ENCODE measurements at places on chromosomes 5 and 9.

DNA sequence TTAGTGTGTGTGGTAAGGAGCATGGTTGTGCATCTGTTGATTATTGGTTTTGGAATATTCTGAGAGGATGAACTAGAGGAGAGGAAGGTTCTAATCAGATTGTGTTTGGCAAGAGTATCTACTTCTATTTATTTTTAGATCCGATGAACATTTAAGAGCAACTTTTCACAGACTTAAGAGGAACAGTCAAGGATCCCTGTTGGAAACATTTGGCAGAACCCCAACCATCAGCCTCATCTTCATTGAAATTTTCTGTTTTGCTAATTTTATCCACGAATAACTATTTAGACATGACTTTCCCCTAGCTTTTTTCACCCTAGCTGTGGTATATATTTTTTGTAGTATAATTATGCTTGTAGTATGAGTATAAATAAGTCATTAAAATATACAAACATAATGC lies 868.5 kb downstream of the MAT2B start:
- no peak for DNase-seq

DNA sequence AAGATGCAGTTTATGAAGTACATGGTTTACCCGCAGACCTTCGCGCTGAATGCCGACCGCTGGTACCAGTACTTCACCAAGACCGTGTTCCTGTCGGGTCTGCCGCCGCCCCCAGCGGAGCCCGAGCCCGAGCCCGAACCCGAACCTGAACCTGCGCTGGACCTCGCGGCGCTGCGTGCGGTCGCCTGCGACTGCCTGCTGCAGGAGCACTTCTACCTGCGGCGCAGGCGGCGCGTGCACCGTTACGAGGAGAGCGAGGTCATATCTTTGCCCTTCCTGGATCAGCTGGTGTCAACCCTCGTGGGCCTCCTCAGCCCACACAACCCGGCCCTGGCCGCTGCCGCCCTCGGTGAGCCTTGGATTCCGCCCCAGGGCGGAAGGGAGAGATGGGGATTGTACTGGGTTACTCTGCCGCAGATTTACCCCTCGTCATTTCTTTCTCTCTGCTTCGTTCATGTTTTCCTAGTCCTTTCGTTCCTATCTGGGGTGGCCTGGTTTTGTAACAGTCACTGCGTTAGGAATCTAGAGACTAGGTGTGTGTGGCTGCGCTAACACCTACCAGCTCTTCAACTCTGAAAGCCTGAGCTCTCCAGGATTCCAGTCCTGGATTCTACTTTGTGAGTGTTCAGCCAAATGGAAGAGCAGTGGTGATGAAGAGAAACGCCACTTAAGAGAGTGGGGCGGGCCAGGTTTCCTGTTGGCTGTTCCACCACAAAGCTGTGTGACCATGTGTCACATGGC lies 638 bp downstream of the MRPS30 start:
- no peak for DNase-seq

DNA sequence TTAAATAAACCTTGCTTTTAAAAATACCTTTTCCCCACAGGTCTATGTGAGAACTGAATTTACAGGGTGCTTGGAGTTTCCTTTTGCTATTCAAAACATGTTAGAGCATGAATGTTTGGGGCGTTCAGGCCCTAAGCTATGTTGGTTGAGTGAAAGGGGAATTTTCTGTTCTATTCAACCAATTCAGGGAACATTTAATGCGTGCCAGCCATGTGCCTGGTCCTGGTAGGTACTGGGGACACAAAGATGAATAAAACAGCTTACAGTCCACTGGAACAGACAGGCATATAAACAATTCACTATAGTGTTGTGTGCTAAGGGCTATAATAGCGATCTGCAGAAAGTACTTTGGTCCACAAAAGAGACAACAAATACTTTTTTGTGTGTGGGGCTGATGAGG lies 108.5 kb downstream of the ZSWIM6 start:
- no peak for DNase-seq

DNA sequence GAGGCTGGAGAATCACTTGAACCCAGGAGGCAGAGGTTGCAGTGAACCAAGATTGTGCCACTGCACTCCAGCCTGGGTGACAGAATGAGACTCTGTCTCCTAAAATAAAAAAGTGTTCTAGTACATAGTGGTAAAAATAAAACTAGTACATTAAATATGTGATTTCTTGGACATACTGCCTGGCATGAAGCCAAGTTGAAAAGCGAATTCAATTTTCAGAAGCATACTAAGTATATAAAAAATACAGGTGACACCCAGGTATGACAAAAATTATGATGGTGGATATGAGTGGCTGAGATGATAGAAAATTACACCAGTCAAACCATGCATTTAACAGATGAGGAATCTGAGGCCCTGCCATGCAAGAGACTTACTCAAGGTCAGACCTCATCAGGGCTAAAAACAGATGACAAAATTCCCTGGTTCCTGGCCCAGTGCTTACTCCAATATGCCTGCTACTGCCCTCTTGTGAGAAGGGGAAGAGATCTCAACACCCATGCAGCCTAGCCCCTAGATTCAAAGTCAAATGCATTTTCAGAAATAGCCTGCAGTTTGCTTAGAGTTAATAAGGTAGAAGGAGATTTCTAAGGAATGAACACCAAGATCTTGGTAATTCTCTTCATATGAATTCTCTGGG lies 46.6 kb upstream of the GNPDA1 start:
- DNase-seq = no peak
